ENCODE measurements at places on chromosomes 4 and X.

DNA sequence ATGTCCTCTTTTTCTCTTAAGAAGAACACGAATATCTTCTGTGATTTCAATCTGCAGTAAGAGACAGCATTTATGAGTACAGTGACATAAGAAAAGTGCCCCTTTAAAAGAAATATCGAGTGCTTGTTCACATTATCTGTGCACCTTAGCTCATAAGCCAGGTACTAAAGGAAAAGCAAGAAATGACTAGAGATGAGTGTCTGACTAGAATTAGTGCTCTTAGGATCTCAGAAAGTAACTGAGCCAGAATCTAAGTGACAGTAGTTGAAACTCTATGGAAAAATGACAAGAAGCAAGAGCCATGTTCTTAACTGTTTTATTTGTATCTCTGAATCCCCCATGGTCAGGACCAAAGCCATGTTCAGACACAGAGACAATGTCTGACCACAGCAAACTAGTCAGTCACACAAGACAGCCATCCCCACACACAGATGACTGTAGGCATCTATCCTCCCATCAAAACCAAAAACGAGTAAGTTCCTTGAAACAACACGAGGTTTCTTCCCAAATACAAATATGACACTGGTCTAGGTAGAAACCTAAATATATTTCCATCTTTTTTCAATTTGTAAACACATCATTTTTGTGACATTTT, 36.8 kb downstream of the ACSL4 start:
- no peak for DNase-seq

DNA sequence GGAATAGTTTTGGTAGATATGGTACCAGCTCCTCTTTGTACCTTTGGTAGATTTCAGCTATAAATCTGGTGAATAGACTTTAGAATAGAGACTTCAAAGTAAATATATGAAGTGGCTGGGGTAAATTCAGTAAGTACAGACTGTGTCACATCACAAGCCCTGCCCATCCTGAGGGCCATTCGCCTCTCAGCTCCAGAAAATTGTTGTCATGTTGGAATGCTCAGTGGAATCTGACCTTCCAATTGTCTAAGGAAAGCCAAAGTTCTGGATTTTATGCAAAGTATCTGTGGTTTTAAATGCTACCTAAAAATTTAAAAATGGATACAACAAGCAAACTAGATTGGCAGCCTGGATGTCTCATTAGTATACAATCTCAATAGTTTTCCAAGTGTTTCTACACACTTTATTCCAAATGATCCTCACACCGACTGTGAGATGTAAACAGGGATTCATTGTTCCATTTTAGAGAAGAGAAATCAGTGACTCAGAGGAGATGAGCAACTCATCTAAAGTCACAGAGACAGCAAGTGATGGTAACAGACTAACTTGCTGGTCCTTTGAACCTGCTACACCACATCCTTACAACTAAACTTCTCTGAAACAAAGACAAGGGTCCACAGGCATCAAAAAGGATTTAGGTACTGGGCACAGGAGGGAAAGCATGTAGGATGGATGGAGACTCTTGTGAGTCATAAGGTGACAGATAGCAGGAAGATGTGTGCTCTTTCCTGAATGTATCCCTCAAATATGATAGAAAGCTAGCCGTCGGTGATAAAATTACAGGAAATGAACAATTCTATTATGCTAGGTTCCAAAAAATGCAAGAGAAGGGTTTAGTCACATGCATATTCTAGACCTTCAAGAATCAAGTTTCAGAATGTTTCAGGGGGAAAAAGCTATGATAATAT, 127.3 kb downstream of the ATP10D start:
- no peak for DNase-seq

DNA sequence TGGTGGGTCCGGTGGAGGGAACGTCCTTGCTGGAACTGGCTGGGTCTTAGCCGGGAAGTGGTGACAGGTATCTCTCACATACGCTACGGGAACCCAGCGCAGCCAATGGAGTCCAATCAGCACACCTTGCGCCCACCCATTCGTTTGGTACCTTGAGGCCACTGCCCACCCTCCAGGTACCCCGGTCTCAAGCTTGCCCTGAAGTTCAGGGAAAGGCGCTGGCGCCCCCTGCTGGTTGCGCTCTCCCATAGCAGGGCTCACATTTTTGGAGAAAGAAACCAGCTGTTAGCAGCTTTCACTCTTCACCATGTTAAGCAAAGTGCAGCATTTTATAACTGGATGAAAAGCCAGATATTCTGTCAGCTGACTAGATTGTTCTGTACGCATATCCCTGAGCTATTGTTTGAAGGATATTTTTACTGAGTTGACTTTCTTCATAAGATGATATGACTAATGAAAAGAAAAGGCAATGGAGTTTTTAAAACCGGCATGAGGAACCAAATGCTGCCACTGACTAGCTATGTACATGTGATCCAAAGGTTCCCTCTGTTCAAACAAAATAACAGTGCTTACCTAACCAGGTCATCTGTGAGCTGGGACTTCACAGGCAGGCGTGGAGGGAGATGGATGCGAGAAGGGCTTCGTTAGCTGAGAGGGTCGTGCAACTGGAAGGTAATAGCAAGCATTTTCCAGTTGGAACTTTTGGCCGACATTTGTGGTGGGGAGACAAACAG, 43.7 kb downstream of the OTOP1 start:
- DNase-seq, result no peak

DNA sequence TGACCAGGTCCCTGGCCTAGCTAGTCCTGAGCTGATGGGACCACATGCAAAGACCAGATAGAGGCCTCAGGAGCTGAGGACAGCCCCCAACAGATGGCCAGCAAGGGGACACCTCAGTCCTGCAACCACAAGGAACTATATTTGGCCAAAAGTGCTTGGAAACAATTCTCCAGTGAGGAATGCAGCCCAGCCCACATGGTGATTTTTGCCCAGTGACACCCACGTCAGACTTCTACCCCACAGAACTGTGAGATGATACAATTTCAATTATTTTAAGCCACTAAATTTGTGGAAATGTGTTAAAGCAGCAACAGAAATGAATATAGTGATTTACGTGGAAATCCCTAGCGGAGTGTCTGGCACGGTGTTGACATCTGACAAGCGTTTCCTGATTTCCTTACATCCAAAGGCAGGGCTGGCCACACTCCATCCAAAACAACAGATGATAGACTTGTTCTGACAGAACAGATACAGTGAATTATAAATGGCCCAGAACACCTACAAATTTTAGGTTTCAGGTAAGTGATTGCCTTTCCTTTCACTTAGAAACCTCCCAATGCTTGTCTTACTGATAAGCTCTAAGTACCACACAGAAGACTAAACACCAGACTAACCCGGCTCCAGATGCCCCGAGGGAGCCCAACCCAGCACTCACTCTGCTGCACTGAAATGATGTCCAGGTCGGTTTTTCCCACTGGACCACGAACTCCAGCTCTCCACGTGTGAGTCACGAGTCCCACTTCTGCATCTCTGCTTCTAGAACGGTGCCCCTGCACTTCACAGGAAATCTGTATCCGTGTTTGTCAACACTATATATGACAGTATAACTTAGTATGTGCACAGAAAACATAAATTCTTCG, 5.8 kb downstream of the AFAP1 start:
- no peak for DNase-seq

DNA sequence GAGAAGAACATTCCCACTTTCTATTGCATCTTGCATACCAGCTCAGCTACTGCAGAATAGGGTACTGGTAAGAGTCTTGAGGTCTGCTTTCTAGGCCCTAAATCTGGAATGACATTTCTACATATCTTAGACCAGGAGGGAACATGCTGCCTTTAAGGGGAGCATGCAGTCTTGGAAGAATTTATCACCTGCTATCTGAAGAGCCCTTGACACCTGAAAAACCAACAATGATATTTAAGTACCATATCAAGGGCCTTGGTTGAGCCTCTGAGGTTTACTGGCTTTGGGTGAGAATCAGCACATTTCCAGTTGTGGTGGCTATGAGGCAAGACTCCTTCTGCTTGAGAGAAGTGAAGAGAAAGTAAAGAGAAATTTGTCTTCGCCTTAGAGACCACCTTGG, 436.8 kb upstream of the SPANXN1 start:
- DNase-seq, result no peak

DNA sequence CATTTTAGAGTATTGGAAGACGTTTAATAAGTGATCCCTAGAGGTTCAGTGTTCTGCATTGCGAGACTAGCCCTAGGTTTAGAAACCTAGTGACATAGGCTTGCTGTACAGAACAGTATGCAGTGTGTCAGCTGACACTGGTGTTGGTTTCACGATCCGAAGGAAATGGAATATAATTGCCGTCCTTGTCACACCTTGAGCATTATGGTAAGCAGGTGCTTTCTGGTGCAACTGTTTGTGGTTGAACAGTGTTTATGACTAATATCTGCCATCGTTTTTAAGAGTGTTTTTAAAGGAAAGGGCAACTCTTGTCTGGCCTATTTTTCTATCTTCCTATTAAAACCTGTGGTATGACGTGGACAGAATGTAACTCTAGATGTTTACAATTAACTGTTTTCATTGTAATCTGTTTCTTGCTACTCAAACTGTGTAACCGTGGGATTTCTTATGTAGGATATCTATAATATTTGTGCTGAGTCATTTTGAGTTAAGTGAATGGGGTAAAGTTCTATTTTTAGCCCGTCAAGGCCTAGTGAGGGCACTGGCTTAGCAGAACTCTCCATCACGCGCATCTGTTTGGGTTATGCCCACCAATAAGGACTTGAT, 53.8 kb upstream of the TBC1D14 start:
- no peak for DNase-seq

DNA sequence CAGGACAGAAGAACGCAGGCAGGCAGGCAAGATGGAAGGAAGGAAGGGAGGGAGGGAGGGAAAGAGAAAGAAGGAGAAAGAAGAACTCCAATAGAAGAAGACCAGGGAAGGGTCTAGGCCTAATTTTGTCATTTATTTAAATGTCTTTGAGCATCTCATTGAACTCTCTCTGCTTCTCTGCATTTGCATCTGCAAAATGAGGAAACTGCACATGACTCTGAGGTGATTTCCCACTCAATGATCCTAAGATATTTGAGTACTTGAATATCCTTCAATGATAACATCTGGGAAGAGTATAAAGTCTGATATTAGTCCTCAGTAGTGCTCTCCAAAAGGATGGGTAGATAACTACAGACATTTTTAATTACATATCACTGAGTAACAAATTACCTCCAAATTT, 33.1 kb upstream of the RBPJ start:
- DNase-seq, result no peak

- no peak for DNase-seq
These were observed 10.5 kb upstream of the DHX15 start for GRCh38 chr4:24594887-24595286.

Measured in Panc1 (cell line).